ENCODE measurements at places on chromosomes 5 and 9.

- DNase-seq: no peak
These were observed 361.9 kb upstream of the CDH6 start for GRCh38 chr5:30831605-30832004.

DNA sequence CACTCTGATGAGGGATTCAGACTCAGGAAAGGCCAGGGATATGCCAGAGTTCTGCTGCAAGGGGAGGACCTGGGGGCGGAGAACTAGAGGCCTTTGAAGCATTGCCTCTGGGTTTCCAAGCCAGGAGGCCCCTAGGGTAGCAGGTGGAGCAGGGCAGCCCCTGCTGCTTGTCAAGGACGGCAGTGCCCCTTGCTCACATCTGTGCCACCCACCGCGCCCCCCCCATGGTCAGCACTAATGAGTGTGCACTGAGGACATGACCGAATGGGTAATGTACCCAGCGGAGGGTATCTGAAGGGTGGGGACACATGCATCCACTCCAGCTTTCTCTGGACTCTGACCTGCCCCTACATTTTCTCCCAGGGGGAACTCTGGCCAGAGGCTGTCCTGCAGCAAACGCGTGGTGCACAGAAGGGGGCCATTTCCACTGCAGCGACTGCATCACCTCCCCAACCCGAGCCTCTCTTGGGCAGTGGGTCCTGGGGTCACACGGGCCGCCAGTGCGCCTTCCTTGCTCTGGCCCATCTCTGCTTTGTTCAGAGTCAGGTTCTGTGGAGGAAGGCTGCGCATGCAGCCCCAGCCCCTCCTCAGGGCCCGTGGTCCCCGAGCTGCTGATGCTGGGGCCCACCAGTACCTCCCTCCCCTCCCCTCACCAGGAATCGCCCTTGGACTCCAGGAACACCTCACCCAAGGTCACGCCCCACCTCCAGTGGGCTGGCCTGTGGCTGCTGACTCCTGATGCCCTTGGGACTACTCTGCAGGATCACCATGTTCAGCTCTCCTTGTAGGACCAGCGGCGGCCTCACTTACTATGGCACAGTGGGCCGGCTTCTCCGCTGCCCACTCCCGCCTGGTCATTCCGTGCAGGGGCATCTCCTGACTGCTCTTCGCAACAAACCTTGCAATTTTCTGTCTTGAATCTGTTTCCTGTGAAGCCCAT, 31.2 kb downstream of the STC2 start:
- no peak for DNase-seq

- DNase-seq: no peak
These were observed 181.7 kb upstream of the TLX3 start for GRCh38 chr5:171127314-171127713.

- DNase-seq: no peak
These were observed 6.5 kb downstream of the TBC1D2 start for GRCh38 chr9:98248737-98249474.
